Activated CD4-positive, alpha-beta T cell treated with anti-CD3 and anti-CD28 coated beads for 1 hour (primary cell): ENCODE measurements at places on chromosomes 1 and 21.

DNA sequence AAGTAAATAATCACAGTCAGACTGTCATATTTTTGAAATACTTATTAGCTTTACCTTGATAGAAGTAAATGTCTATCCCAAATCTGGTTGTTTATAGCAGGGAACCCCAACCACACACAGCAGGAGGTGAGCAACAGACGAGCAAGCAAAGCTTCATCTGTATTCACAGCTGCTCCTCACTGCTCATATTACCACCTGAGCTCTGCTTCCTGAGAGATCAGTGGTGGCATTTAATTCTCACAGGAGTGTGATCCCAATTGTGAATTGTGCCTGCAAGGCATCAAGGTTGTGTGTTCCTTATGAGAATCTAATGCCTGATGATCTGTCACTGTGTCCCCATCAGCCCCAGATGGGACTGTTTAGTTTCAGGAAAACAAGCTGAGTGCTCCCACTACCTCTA is 104.3 kb downstream of the GPATCH2 start:
- no peak for DNase-seq

GRCh38 chr1:26335774-26336476 is 18.0 kb downstream of the CRYBG2 start:
- no peak for DNase-seq

DNA sequence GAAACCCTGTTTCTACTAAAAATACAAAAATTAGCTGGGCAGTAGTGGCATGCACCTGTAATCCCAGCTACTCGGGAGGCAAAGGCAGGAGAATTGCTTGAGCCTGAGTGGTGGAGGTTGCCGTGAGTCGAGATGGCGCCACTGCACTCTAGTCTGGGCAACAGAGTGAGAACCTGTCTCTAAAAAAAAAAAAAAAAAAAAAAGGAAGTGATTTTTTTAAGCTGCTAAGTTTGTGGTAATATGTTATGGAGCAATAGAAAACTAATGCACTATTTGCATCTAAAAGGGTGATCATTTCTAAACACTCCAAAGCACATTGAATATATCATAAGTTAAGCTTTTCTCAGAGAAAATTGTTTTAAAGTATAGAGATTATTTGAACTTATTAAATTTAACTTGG is 244.8 kb upstream of the SPAG17 start:
- DNase-seq = no peak

GRCh38 chr1:223207293-223208066 is 64.4 kb upstream of the TLR5 start:
- no peak for DNase-seq

DNA sequence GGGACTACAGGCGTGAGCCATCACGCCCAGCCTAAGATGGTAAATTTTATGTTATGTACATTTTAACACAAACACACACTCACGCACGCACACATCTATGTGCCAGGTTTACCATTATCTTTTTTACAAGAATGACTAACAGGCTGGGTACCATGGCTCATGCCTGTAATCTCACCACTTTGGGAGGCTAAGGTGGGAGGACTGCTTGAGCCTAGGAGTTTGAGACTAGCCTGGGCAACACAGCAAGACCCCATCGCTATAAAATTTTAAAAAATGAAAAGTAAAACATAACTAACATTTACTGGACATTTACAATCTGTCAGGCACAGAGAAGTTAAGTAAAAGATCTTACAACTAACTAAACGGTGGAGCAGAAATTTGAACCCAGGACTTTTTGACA is 14.7 kb downstream of the GATAD2B start:
- no peak for DNase-seq

DNA sequence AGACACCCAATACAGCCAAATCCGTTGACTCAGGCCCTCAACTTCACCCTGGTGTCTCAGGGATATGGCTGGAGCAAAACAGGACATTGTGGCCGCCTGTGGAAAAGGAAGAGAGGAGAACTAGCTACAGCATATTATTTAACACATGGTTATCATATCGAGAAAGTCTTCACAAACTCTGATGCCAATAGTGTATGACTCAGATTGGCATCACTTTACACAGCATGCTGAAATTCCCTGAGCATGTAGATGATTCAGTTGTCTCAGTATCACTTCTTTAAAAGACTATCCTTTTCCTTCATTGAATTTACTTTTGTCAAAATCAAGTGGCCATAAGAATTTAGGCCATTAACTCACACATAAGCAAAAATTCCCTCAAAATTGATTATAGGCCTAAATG is 20.1 kb downstream of the HSD3B2 start:
- DNase-seq = no peak

DNA sequence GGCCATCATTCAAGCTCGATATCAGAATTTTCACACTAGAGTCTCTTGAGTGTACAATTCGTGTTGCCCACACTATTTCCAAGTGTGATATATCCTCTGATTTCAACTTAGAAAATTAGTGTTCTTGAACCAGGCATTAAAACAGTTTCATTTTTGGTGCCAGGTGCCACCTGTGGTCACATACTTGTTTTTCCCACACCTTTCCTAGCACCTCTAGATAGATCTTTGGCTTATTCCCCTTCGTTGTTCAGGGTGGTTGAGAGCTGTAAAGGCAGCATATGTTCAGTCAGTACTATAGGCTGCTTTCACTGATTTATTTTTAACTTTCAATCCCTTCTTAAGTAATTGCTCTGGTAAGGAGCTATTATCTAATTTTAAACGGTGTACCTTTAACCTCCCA is 131.1 kb downstream of the NEK7 start:
- no peak for DNase-seq

GRCh38 chr1:209305221-209305954 is 278.1 kb upstream of the CAMK1G start:
- no peak for DNase-seq

DNA sequence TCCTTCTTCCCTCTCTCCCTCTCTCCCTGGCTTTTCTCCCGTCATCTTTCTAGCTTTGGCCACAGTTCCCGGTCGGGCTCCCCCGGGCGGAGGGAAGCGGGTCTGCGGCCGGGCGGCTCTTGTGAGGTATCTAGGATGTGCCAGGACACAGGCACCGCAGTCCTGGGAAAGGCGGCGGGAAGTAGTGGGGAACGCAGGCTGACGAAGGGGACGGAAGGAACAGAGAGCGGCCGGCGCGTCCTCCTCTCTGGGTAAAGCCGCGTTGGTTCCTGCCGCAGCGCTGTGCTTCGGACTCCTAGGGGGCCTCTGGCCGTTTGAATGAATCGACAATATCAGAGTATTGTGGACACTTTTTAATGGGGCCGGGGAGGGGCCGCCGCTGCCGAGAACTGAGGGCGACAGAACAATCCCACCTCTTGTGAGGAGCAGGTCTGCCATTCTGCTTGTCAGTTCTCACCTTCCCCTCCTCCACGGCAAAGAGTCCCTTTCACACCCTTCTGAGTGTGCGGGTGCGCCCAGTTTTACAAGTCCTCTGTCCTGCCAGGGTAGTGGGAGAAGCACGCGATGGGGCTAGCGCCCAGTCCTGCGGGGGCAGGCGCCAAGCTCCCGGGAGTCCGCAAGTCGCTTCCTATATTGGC is 1.2 kb upstream of the LHX9 start:
- no peak for DNase-seq

GRCh38 chr21:45405819-45406762 is 1.1 kb downstream of the COL18A1 start:
- no peak for DNase-seq

- DNase-seq = no peak
These were observed 57.2 kb upstream of the SGIP1 start for GRCh38 chr1:66476774-66477173.

- DNase-seq = no peak
These were observed 25.1 kb upstream of the GPR88 start for GRCh38 chr1:100512803-100513352.

- no peak for DNase-seq
These were observed 119.3 kb downstream of the CRYAA start for GRCh38 chr21:43287795-43288755.

DNA sequence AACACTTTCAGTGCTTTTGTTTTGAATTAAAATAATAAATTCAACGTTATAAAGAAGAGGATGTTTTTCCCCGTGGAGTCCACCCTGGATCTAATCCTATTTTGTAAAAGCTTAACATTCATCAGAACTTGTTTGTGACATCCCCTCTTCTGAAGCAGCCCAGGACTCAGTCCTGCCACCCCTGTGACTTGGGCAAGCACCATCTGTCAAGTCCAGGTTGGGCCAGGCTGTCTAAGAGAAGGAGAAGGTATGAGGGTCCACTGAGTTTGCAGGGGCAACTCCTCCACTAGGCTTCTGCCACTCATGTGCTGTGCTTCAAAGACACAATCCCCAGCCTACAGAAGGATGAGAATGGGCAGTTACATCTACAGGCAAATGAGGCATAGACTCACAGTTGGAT is 59.7 kb downstream of the MT1HL1 start:
- DNase-seq = no peak

- no peak for DNase-seq
These were observed 705.9 kb upstream of the NCAM2 start for GRCh38 chr21:20292280-20292679.
